ENCODE measurements at places on chromosomes 6 and 20. TPM values are rescaled to one million over a fixed set of nuclear protein-coding genes. Genes with fewer than 3 reads are reported as not detected.

DNA sequence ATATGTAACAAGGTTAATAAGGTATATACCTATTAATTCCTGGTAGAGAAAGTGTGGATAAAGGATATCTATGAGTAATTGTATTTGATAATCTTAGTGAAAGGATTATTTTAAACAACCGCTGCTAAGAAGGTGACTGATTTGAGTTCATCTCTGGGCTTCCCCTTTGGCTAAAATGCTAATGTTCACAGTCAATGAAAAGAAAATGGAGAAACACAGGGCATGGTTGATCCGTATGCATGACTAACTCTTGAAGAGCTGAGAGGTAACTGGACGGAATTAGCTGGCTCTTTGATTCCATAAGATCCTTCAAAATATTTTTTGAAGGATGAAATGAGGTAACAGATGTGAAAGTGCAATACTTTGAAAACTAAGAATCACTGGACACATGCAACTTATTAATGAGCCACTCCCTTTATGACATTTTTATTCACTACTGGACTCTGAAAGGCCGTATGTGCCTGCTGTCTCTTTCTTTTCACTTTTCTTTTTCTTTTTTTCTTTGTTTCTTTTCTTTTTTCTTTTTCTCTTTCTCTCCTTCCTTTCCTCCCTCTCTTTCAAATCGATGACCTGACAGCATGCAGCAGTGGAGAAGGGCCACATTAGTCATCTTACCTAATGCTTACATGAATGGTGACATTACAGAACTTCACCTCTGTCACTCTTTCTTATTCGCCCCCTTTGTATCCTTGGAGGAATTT, 464.6 kb downstream of the CDKAL1 start:
- DNase-seq, result no peak

- no peak for DNase-seq
Observed at GRCh38 chr6:25315194-25316177, 36.3 kb downstream of the CARMIL1 start.

GRCh38 chr6:7758456-7758855, 32.6 kb downstream of the BMP6 start:
- DNase-seq, result no peak

GRCh38 chr20:32828029-32828680, 8.4 kb downstream of the MAPRE1 start:
- no peak for DNase-seq

DNA sequence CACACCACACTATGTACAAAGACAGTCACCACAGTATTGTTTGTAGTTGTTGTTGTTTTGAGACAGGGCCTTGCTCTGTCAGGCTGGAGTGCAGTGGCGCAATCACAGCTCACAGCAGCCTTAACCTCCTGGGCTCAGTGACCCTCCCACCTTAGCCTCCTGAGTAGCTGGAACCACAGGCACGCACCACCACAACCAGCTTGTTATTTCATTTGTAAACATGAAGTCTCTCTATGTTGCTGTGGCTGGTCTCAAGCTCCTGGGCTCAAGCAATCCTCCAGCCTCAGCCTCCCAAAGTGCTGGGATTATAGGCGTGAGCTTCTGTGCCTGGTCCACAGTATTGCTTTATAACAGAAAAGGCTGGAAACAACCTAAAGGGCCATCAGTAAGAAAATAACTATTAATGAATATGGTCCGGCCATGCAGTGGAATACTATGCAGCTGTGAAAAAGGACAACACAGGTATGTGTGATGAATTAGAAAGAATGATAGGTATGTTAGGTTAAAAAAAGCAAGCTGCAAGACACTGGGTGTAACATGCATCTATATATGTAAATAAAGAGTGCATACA, 30.0 kb upstream of the PTGIS start:
- DNase-seq, result no peak

DNA sequence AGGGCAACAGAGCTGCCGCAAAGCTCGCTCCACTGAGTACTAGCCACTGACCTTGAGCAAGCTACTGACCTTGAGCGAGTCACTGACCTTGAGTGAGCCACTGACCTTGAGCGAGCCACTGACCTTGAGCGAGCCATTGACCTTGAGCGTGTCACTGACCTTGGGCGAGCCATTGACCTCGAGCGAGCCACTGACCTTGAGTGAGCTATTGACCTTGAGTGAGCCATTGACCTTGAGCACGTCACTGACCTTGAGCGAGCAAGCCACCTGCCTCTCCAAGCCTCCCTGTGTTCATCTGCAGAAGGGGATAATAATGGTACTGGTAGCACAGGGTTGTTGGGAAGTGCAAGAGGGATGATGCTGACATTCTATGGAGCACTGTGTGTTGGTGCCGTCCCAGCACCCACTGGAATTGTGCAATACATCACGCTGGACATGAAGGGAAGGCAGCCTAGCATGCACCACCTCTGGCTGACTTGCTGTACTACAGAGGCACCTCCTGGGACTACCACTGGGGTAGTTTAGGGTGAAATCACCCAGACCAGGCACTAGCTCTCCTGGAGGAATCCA, 60.2 kb downstream of the CTCFL start:
- DNase-seq, result no peak

DNA sequence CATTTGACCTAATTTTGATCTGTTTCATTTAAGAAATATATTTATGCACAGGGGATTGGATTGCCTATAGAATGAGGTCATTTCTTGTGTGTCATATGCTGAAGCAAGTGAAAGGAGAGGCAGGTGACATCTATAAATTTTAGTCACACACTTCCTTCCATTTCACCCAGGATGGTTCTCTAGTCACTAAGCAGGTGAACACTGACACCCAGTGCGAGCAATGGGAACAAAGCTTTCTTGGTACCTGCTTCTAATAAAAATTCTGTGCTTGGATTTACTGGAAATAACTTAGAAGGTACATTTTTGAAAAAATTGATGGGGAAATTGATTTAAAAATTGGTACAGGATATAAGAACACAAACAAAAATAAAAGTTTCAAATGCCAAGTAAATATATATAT, 66.9 kb upstream of the MC3R start:
- DNase-seq, result peak; percentile 47

DNA sequence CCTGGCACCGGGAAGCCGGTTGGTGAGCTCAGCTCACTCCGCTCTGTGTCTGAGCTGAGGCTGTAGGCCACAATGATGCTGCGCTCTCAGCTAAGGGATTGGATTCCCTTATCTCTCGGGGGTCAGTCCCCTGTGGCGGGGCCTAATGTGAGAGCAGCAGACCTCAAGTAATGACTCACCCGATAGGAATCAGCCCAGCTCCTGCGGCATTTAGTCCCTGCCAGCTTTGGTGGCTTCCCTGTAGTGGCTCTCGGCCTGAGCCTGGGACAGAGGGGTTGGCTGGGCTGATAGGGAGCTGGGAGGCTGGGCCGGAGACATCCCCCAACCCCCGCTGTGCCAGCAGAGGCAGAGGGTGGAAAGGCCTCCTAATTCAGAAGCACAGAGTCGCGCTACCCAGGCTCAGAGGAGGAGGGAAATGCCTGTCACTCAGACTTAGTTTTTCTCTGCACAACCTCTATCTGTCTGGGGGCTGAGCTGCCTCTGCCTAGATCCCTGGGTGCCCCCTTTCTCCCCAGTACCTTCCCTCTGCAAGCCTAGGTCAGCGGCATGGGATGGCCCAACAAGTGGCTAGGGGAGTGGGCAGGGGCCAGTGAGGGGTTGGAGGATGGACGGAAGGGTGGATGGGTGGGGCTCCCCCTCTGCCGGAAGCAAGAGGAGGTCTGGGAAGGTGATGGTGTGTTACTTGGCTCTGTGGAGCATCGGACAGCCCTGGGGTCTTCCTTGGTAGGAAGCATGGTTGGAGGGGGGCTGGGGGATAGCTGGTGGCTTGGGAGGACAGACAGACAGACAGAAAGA, 92.2 kb downstream of the CDH22 start:
- DNase-seq, result no peak

- no peak for DNase-seq
Observed at GRCh38 chr6:154232013-154232910, 124.3 kb downstream of the IPCEF1 start.

GRCh38 chr6:90044833-90045381, 150.6 kb downstream of the GJA10 start:
- no peak for DNase-seq

GRCh38 chr6:6414931-6415330, 94.5 kb upstream of the F13A1 start:
- DNase-seq, result no peak

DNA sequence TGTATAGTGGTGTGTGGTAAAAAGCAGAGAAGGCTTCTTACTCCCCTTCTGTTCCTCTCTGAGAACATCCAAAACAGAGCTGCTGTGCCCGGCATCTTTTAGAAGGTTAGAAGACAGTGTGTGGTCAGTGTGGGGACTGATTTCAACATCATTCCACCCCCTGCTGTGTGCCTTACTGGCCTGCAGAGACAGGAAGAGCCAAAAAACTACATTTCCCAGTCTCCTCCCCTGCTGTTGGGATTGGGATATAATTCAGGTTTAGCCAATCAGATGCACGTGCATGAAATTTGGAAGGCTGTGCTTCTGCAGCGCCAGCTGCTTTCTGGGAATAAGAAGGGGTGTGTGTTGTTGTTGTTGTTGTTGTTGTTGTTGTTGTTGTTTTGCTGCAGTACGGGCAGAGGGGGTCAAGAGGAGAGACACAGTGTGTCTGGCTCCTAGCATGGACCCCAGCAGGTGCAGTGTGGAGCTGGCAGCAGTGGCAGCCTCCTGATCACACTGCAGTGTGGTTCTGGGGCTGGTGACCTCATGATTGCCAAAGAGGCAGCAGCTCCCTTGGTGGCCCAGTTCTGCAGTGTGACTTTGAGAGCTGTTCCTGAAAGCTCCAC, 74.7 kb downstream of the MRPL14 start:
- no peak for DNase-seq

- no peak for DNase-seq
Observed at GRCh38 chr6:158531566-158531965, 28.3 kb upstream of the TMEM181 start.

DNA sequence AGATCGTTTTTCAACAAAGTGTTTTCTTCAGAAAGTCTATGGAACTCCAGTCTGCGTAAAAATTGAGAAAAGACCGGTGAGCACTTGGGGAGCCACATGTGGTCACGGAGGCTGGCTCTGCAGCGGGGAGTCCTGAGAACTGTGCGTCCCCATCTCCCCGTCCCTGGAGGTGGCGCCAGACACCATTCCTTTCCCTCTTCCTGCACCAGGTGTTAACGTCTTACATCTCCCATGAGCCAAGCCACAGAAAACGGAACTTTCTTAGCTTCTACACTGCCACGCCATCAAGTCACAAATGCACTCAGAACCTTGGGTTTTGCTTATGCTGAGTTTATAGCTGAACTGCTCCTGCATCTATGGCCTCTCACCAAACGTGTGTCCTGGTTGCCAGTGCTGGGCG, 62.6 kb downstream of the GINS1 start:
- DNase-seq, result peak; percentile 36

DNA sequence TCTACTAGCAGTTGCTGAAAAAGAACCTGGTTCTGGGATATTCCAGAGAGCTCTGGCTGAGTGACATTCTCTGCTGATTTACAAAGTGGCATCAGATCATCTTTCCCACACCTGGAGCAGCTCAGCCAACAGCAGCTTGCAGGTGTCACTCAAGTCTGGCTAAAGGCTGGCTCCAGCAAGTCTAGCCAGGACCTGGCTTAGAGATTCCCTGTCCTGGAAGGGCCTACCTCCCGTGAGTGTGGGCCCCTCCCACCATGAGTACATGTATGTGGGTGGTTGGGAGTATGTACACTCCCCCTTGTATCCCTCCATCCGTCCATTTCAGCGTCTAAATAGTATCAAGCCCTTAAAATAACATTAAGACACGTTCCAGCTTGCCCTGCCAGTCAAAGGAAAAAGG, 539.3 kb upstream of the ID4 start:
- DNase-seq, result peak; percentile 75

GRCh38 chr6:111837007-111837406, 36.2 kb downstream of the FYN start:
- no peak for DNase-seq

- no peak for DNase-seq
Observed at GRCh38 chr20:23197836-23198235, 111.7 kb upstream of the CD93 start.

- DNase-seq, result no peak
Observed at GRCh38 chr6:2716936-2717700, 33.6 kb downstream of the MYLK4 start.

- DNase-seq, result no peak
Observed at GRCh38 chr6:53985366-53985765, 125.9 kb upstream of the MLIP start.

DNA sequence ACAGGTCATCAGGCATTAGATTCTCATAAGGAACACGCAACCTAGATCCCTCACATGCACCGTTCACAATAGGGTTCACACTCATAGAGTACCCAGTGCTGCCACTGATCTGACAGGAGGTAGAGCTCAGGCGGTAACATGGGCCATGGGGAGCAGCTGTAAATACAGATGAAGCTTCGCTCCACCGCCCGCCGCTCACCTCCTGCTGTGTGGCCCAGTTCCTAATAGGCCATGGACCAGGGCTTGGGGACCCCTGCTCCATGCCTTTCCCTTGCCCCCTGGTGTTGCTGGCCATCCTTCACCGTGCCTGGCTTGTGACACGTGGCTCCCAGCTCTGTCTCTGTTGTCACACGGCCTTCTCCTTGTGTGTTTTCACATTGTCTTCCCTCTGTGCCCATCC, 171.1 kb upstream of the JARID2 start:
- no peak for DNase-seq

DNA sequence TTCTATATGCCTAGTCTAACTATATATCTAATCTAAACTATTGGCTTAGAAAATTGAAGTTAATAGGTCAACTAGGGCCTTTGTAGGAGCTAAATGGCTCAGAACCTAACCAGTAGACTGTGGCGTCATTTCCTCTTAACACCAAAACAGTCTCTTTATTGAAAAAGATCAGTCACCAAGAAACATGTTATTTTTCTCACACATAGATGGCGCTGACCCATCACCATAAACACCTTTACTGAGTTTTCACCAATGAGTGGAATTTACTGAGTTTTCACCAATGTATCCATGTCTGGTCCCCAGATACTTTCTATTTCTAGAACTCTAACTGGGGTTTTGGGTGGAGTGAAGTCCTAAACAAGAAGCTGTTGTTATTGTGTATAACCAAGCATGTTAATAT, 636.0 kb downstream of the BCKDHB start:
- DNase-seq, result peak; percentile 12

Gene AHI1
- 9.1 TPM for polyA plus RNA-seq

Gene SLC32A1
- polyA plus RNA-seq, result not detected

Gene LZTS3
- polyA plus RNA-seq, result 23.0 TPM

Gene MEI4
- 2.3 TPM for polyA plus RNA-seq

Gene TPX2
- polyA plus RNA-seq, result 0.47 TPM

Gene CGA
- 2.8 TPM for polyA plus RNA-seq

Gene GPR6
- polyA plus RNA-seq, result not detected

Gene COL12A1
- polyA plus RNA-seq, result 12.3 TPM

Gene SLC17A2
- polyA plus RNA-seq, result 0.54 TPM

Gene IL17A
- polyA plus RNA-seq, result not detected

Gene NKAIN4
- polyA plus RNA-seq, result 107 TPM
